ENCODE measurements at places on chromosomes 12 and 14.

- no peak for DNase-seq
- no peaks in the 10 kb centered on the region for H3K36me3 ChIP-seq
- H3K4me3 ChIP-seq, result no peak overlapping the region
- peaks cover 4% of the 10 kb centered on the region for H3K27me3 ChIP-seq
- no peak overlapping the region for H3K27ac ChIP-seq
Observed at GRCh38 chr14:81234278-81234677, 13.5 kb upstream of the GTF2A1 start.

GRCh38 chr12:71710276-71711125 is 24.6 kb downstream of the TMEM19 start:
- H3K27ac ChIP-seq, result no peak overlapping the region
- no peak overlapping the region for H3K4me3 ChIP-seq
- DNase-seq, result no peak

DNA sequence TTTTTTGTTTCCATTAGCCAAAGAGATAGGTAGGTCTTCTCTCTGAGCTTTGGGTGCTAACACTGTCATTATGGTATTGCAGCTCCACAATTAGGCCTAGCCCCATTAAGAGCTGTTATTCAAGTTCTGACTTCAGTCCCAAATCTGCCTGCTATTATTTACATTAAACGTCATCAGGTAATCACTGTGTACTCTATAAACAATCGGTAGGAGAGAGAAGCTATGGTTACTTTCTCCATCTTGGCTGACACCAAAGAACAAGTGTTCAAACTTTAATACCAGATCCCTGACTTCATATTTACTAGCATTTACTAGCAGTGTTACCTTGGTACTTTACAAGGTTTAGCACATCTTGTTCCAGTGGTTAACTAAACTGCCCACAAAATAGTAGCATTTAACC is 305.1 kb upstream of the GARIN2 start:
- no peak overlapping the region for H3K4me3 ChIP-seq
- H3K36me3 ChIP-seq, result peaks cover 10% of the 10 kb centered on the region
- no peak overlapping the region for H3K27ac ChIP-seq
- no peaks in the 10 kb centered on the region for H3K4me1 ChIP-seq
- no peaks in the 10 kb centered on the region for H3K27me3 ChIP-seq
- DNase-seq, result no peak

DNA sequence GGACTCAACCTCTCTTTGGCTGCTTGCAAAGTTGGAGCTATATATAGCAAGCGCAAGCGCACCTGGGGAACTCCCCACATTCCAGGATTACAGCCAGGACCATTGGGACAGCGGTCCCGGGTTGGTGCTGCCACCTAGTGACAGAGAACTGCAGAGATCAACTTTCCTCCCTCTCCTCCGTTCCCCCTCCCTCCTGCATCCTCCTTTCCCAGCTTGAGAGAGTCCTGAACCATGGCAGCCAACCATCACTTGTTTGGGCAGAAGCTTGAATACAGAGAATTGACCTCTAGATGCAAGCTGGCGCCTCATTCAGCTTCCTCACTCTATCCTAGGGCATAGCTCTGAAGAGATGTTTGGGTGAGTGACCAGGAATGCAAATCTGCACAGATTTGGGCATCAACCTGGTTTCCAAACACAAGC is 17.4 kb upstream of the FLVCR2 start:
- no peak overlapping the region for H3K27ac ChIP-seq
- peaks cover 30% of the 10 kb centered on the region for H3K27me3 ChIP-seq
- DNase-seq, result peak; percentile 23
- peaks cover 5% of the 10 kb centered on the region for H3K4me1 ChIP-seq
- H3K4me3 ChIP-seq, result no peak overlapping the region
- no peaks in the 10 kb centered on the region for H3K36me3 ChIP-seq

GRCh38 chr12:67428431-67428830 is 159.3 kb downstream of the CAND1 start:
- peaks cover 11% of the 10 kb centered on the region for H3K27me3 ChIP-seq
- no peak overlapping the region for H3K27ac ChIP-seq
- no peak for DNase-seq
- no peaks in the 10 kb centered on the region for H3K36me3 ChIP-seq
- H3K4me3 ChIP-seq, result no peak overlapping the region

DNA sequence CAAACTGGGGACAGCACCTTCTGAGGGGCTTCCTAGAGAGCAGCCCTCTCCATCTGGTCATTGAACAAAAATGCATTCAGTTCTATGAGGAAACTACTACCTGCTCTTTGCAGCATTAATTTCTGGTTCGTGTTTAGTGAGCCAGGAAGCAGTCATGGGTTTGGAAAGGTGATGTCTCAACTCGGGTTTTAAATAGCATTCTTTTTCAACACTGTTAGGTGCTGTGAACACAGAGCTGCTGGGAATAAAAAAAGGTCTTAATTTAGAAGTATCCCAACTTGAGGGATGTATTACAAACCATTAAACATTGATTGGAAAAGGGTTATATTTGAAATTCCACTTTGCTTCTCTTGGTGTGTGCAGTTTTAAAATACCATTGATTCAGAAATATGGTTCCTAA is 9.3 kb downstream of the MYO1H start:
- no peaks in the 10 kb centered on the region for H3K4me1 ChIP-seq
- peaks cover 49% of the 10 kb centered on the region for H3K27me3 ChIP-seq
- H3K27ac ChIP-seq, result no peak overlapping the region

DNA sequence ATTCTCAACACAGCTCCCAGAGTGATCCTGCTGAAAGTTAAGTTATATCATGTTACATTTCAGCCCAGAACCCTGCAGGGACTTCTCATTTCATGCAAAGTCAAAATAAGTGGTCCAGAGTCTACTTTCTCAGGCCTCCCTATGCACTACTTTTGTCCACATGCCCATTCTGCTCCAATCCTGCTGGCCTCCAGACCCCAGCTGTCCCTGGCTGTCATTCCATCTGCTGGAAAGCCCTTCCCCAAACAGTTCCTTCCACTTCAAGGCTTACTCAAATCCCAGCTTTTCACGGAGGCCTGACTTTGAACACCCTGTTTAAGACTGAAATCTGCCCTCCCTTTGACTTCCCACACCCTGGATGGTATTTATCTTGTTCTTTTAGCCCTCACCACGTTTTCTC is 109.8 kb upstream of the DNM1L start:
- no peaks in the 10 kb centered on the region for H3K27me3 ChIP-seq
- H3K4me3 ChIP-seq, result no peak overlapping the region
- no peak for DNase-seq
- H3K4me1 ChIP-seq, result peaks cover 11% of the 10 kb centered on the region
- H3K36me3 ChIP-seq, result no peaks in the 10 kb centered on the region

DNA sequence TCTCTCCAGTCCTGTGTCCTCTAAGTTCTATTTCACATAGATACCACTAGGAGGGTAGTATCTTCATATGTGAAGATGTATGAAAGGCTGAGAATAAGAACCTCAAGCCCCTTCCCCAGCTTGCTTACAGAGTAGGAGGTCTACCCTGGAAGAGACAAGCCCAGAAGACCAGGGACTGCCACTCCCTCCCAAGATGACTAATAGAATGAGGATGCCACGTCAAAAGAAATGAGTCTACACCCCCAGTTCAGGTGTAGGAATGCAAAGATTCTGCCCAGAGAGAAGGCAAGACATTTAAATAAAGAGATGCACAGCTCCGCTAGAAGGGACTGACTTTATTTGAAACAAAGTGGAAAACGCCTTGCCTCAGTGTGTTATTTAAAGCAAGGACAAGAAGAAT is 1006.0 kb upstream of the USP15 start:
- no peak overlapping the region for H3K27ac ChIP-seq
- no peak for DNase-seq
- H3K4me1 ChIP-seq, result no peaks in the 10 kb centered on the region
- H3K27me3 ChIP-seq, result no peaks in the 10 kb centered on the region
- no peak overlapping the region for H3K4me3 ChIP-seq

- no peaks in the 10 kb centered on the region for H3K36me3 ChIP-seq
- no peak overlapping the region for H3K27ac ChIP-seq
- peaks cover 20% of the 10 kb centered on the region for H3K4me1 ChIP-seq
- no peak overlapping the region for H3K4me3 ChIP-seq
- no peak for DNase-seq
Observed at GRCh38 chr12:30757316-30757715, 2.6 kb upstream of the CAPRIN2 start.

DNA sequence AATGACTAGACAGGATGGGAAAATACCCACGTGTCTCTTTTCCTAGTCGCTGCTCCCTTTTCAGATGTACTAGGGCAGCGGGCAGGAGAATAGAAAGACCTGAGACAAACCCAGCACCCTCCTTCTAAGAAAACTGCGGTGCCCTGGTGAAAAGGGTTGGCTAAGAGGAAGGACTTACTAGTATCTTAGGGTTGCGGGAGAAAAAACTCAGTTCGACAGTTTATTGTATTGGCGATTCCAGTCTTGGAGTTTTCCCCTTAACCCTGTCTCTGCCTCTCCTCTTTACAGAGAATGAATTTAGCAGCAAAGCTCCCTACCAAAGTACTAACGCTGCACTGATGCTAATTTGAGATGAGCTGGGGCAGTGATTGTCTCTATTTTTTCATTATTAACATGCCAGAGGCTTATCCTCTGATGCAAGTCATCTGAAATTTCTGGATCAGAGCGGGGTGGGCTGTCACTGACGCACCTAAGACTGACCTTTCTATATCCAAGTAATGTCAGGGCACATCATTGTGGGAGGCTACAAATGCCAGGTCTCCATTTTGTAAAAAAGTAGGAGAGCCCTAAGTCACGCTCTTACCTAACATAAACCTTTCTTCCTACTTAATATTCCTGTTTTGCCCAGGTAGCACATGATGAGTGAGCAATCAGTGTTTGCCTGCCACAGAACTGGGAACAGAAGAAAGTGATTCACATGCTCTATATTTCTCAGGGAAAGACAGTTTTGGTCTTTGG is 916 bp upstream of the PAWR start:
- H3K27me3 ChIP-seq, result no peaks in the 10 kb centered on the region
- DNase-seq, result no peak
- H3K4me1 ChIP-seq, result peaks cover 21% of the 10 kb centered on the region
- peak overlapping the region; percentile 96 for H3K27ac ChIP-seq
- no peaks in the 10 kb centered on the region for H3K36me3 ChIP-seq
- peak overlapping the region; percentile 90 for H3K4me3 ChIP-seq

- no peak for DNase-seq
- peaks cover 4% of the 10 kb centered on the region for H3K36me3 ChIP-seq
- no peaks in the 10 kb centered on the region for H3K27me3 ChIP-seq
- no peaks in the 10 kb centered on the region for H3K4me1 ChIP-seq
- no peak overlapping the region for H3K4me3 ChIP-seq
- H3K27ac ChIP-seq, result no peak overlapping the region
Observed at GRCh38 chr12:115216301-115216700, 532.3 kb upstream of the TBX3 start.

- DNase-seq, result no peak
- H3K36me3 ChIP-seq, result no peaks in the 10 kb centered on the region
- H3K4me3 ChIP-seq, result no peak overlapping the region
- no peaks in the 10 kb centered on the region for H3K4me1 ChIP-seq
Observed at GRCh38 chr14:61364243-61364642, 42.9 kb downstream of the PRKCH start.

- H3K4me1 ChIP-seq, result peaks cover 6% of the 10 kb centered on the region
- no peak overlapping the region for H3K4me3 ChIP-seq
- no peaks in the 10 kb centered on the region for H3K36me3 ChIP-seq
- DNase-seq, result no peak
- no peaks in the 10 kb centered on the region for H3K27me3 ChIP-seq
Observed at GRCh38 chr12:14691560-14691959, 4.8 kb downstream of the GUCY2C start.

GRCh38 chr12:62603811-62604098 is 137.1 kb downstream of the MON2 start:
- no peaks in the 10 kb centered on the region for H3K27me3 ChIP-seq
- no peak for DNase-seq
- H3K4me1 ChIP-seq, result peaks cover 35% of the 10 kb centered on the region

GRCh38 chr12:46400406-46400805 is 27.8 kb upstream of the SLC38A2 start:
- H3K27ac ChIP-seq, result no peak overlapping the region
- H3K4me1 ChIP-seq, result peaks cover 34% of the 10 kb centered on the region
- H3K27me3 ChIP-seq, result no peaks in the 10 kb centered on the region
- peak overlapping the region; percentile 10 for H3K4me3 ChIP-seq
- no peak for DNase-seq

GRCh38 chr12:117498256-117498655 is 136.8 kb upstream of the NOS1 start:
- no peaks in the 10 kb centered on the region for H3K4me1 ChIP-seq
- H3K36me3 ChIP-seq, result no peaks in the 10 kb centered on the region
- no peak overlapping the region for H3K4me3 ChIP-seq
- H3K27me3 ChIP-seq, result peaks cover 12% of the 10 kb centered on the region
- H3K27ac ChIP-seq, result no peak overlapping the region
- DNase-seq, result no peak

- no peak for DNase-seq
- H3K4me1 ChIP-seq, result no peaks in the 10 kb centered on the region
- no peak overlapping the region for H3K27ac ChIP-seq
- H3K36me3 ChIP-seq, result peaks cover 9% of the 10 kb centered on the region
- no peak overlapping the region for H3K4me3 ChIP-seq
Observed at GRCh38 chr14:81068176-81068782, 112.9 kb downstream of the TSHR start.

- no peak overlapping the region for H3K4me3 ChIP-seq
- H3K27ac ChIP-seq, result no peak overlapping the region
- H3K27me3 ChIP-seq, result no peaks in the 10 kb centered on the region
- peaks cover 17% of the 10 kb centered on the region for H3K4me1 ChIP-seq
- DNase-seq, result no peak
Observed at GRCh38 chr12:122988036-122988435, 7.6 kb downstream of the ARL6IP4 start.

GRCh38 chr12:71721783-71722505 is 32.7 kb upstream of the RAB21 start:
- H3K4me1 ChIP-seq, result no peaks in the 10 kb centered on the region
- no peak overlapping the region for H3K4me3 ChIP-seq
- peaks cover 6% of the 10 kb centered on the region for H3K36me3 ChIP-seq
- H3K27ac ChIP-seq, result peak overlapping the region; percentile 78
- no peaks in the 10 kb centered on the region for H3K27me3 ChIP-seq

DNA sequence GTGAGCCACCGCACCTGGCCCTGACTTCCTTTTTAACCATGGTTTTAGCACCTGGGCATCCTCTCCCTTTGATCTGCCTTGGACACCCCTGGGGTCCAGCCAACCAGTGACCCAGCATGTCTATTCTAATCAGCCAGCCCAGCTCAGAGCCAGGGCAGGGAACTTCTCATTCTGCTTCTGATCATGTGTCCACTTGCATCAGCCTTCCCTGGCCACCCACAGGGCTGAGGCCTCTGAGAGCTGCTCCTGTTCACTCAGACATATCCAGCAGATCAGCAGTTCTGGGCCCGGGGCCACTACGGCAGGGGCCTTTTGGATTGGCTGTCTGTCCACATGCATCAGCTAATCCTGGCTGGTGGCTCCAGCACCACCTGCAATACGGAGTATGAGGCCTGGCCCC is 117.9 kb upstream of the MAP1LC3B2 start:
- no peak for DNase-seq
- no peaks in the 10 kb centered on the region for H3K36me3 ChIP-seq
- H3K4me3 ChIP-seq, result no peak overlapping the region
- H3K4me1 ChIP-seq, result peaks cover 28% of the 10 kb centered on the region
- H3K27ac ChIP-seq, result no peak overlapping the region
- no peaks in the 10 kb centered on the region for H3K27me3 ChIP-seq

GRCh38 chr12:74541074-74541473 is 3.4 kb downstream of the ATXN7L3B start:
- H3K27ac ChIP-seq, result peak overlapping the region; percentile 100
- peaks cover 37% of the 10 kb centered on the region for H3K4me1 ChIP-seq
- H3K36me3 ChIP-seq, result peaks cover 8% of the 10 kb centered on the region
